ENCODE measurements at places on chromosomes 4 and X.
A peak's percentile ranks its signal among the peaks of the same experiment; 100 is the strongest.

DNA sequence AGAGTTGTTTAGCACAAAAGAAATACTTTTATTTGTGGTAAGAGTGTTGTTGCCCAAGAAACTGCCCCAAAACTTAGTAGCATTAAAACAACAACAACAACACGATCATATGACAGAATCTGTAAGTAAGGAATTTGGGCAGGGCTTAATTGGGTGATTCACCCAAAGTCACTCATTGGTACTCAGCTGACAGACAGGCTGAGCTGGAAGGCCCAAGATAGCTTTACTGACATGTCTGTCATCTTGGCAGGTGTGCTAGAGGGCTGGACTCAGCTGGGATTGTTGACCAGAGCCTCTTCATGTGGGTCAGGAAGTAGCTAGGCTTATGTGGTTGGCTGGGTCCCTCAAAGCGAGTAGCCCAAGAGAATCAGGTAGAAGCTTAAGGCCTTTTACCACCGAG is 52.3 kb downstream of the KIAA0232 start:
- no peak for DNase-seq

- no peak for DNase-seq
Measured at GRCh38 chr4:156223985-156224384, 270.3 kb upstream of the CTSO start.

DNA sequence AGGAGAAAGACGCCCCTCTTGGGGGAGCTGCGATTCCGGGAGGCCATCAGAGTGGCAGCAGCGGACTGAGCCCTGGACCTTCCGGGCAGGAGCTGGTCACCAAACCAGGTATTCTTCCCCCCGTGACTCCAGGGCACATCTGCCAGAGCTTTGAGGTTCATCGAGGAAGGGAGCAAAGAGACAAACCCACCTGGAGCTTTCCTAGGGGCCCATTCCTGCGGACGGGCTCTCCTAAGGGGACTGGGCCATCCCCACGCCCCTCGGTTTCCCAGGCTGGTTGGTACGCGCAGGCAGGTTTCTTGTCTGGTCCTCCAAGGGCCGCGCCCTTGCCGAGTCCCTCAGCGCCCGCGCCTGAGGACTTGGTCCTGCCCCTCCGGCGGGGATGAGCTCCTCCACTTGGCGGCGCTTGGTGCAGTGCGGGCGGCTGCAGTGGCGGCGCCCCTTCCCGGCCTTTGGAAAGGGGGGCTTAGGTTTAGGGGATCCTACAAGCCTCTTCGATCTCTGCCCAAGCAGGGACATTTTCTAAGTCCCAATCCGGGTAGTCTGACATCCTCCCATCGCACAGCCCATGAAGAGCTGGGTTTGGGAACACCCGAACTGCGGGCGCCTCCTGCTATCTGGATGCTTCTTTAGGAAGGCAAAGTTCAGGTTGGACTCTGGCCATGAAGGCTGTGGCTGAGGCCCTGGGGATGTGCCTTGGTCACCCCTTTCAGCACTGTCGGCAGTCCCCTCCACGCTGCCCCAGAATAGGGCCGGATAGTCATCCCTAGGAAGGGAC is 538 bp downstream of the STBD1 start:
- DNase-seq: peak; percentile 87

GRCh38 chrX:138073626-138074025 is 507.7 kb downstream of the ZIC3 start:
- no peak for DNase-seq

GRCh38 chr4:76061982-76062381 is 12.5 kb upstream of the ART3 start:
- no peak for DNase-seq
